ENCODE measurements at places on chromosomes 3 and 15.

GRCh38 chr3:12944413-12944812 lies 103.0 kb upstream of the RPL32 start:
- no peak for DNase-seq

- DNase-seq, result no peak
Measured at GRCh38 chr3:180855364-180855763, 57.1 kb upstream of the FXR1 start.

- DNase-seq, result no peak
Measured at GRCh38 chr3:135056733-135057310, 261.8 kb downstream of the EPHB1 start.

GRCh38 chr3:15645740-15646501 lies 44.4 kb downstream of the BTD start:
- no peak for DNase-seq

GRCh38 chr3:190492966-190493365 lies 20.9 kb upstream of the IL1RAP start:
- DNase-seq, result no peak

- no peak for DNase-seq
Measured at GRCh38 chr15:70608144-70608543, 155.2 kb downstream of the UACA start.

DNA sequence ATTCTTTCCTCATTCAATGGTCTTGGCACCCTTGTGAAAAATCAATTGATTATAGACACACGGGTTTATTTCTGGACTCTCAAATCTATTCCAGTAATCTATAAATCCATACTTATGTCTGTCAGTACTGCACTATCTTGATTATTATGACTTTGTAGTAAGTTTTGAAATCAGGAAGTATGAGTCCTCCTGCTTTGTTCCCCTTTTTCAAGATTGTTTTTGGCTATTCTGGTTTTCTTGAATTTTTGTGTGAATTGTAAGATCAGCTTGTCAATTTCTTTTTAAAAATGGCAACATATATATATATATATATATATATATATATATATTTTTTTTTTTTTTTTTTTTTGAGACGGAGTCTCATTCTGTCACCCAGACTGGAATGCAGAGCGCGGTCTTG lies 32.3 kb upstream of the CFAP20DC start:
- no peak for DNase-seq

- no peak for DNase-seq
Measured at GRCh38 chr15:60423537-60423936, 25.8 kb upstream of the ANXA2 start.

- DNase-seq, result no peak
Measured at GRCh38 chr3:88058306-88058580, 562 bp downstream of the CGGBP1 start.

GRCh38 chr15:64693134-64693533 lies 82.3 kb downstream of the RBPMS2 start:
- no peak for DNase-seq

DNA sequence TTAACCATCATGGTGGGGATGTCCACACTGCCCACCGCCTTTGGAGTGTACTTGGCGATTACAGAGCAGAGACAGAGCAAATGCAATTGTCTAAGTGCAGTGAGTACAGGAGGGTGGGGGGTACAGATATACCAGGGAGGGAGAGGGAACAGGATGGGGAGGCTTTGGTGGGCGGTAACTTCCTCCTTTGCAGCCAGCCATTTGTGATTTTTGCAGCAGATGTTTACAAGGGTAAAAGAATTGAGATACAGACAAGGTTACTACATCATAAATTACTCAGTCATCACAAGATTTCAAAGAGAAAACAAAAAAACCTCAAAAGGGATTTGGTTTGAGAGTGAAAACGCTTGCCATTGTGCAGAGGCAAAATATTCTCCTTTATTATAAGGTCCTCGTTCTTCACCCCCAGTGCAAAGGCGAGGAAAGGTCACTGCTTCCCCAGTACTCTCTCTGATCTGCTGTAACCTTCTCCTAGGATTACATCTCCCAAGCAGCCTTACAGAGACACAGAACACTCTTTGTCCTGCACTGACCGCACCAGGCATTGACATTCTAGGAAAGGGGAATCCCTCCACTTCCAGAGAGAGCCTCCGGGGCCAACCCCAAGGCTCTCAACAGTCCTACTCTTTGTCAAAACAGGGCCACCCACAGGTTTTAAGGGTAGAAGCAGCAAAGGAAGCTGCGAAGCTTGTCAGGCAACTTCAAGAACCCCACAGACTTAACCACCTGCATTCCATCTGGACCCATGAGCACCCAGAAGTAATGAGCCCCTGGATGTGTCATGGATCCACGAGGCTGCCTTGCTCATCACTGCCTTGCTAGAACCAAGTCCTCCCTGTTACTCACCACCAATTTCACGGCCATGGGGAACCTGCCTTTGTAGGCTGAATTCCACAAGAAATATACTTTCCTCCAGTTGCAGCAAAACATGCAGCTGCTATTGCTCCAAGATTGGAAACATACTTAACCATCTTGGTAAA lies 117.3 kb downstream of the ADAMTS17 start:
- DNase-seq, result no peak

GRCh38 chr3:50299929-50300680 lies 900 bp upstream of the HYAL3 start:
- no peak for DNase-seq

- no peak for DNase-seq
Measured at GRCh38 chr15:74776821-74777768, 4.8 kb upstream of the CSK start.

DNA sequence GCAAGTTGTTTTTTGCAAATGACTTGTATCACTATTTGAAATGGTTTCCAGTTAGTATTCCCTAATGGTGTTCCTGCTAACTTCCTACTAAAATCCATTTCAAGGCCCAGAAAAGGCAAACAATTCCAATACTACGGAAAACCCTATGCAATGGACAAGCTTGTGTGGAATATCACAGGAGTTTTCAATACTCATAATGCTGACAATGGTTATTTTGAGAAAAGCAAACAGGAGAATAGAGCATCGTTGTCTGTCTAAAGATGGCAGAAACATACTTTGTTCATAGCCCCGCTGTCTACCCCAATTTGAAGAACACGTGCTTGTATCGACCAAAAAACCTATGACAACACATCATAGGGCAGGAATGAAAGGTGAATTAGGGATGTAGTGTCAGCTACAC lies 327.9 kb downstream of the CHST2 start:
- no peak for DNase-seq

GRCh38 chr3:121975702-121976302 lies 46.2 kb downstream of the ILDR1 start:
- no peak for DNase-seq

DNA sequence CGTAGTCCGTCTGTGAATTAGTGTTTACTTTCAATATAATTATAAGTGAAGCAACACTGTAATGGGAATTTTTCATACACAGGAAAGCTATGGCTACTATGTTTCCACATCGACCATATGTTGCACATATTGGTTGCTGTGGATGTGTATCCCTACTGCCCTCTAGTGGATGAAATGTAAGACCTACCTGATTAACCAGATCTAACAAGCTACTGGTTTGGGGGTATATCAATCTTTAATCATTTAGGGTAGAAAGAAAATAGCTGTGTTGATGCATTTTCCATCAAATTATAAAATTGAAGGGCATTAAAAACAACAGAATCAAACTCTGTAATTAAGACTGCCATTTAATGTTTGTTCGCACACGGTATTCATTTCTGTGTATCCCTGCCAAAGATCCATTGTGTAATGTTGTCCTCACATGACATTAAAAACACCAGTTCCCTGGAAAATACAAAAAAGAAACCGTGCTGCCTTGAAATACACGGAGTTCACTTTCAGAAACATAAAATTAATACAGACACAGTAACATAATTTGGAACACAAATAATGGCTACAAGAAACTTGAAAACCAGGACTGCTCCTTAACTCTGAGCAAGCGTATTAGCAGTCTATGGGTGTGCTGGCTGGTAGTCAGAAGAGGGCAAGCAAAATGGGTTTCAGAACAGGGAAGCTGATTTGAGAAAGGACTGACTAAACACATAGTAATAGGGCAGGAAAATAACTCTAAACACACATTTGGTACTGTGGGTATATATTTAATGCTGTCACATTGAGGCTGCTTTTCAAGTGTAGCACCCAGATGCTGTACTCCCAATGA lies 125.1 kb downstream of the TIGIT start:
- DNase-seq, result peak; percentile 56

DNA sequence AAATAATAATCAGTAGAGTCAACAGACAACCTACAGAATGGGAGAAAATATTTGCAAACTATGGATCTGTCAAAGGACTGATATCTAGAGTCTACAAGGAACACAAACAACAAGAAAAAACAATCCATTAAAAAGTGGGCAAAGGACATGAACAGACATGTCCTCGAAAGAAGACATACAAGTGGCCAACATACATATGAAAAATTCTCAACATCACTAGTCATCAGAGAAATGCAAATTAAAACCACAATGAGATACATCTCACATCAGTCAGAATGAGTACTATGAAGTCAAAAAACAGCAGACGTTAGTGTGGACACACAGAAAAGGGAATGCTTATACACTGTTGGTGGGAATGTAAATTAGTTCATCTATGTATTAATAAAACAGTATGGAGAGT lies 33.7 kb downstream of the SLC2A2 start:
- DNase-seq, result no peak

DNA sequence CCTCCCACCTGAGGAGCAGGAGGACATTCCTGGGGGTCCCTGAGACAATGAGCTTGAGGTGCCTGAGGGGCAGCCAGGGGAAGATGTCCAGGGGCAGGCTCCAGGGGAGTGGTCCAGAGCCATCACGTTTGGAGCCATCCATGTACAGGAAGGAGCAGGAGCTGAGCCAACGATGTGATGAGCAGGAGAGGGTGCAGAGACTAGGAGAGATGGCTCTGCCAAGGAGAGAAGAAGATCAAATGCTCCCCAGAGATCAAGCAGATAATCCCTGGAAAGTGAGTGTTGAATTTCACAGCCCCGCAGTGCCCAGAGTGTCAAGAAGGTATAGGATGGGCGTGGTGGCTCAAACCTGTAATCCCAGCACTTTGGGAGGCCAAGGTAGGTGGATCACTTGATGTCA lies 97.8 kb upstream of the HERC1 start:
- DNase-seq, result no peak

DNA sequence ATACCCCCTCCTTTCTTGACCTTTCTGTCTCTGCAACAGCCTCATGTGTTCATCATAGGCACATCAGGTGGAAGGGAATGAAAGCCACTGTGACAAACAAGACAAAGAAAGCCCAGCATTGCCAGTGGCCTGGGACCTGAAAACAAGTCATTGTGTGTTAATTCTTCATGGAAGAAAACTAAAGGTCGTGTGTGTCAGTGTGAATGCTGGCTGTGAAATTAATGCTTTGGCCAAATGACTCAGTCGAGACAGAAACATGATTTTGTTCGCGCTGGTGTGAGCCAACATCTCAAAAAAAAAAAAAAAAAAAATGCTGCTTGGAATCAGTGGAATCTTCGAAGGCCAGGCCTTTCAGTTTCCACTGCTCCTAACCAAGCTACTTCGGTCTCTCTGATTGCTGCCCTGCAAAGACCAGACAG lies 386.5 kb upstream of the PROK2 start:
- no peak for DNase-seq

GRCh38 chr3:197015790-197016736 lies 13.6 kb downstream of the MELTF start:
- DNase-seq, result no peak

DNA sequence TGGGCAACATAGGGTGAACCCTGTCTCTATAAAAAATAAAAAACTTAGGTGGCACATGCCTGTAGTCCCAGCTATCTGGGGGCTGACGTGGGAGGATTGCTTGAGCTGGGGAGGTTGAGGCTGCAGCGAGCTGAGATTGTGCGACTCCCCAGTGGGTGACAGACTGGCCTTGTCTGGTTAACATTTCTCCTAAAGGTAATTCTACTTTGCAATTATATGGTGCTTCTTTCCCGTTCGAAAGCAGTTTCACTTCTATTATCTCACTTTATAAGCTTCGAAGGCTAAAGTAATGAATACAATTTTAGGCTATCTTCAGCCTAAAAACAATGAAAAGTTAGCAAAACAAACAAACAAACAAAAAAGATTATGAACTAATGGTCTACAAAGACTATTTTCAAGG lies 35.3 kb downstream of the COMMD2 start:
- DNase-seq, result no peak

GRCh38 chr15:87537295-87537694 lies 719.2 kb downstream of the NTRK3 start:
- DNase-seq, result no peak

DNA sequence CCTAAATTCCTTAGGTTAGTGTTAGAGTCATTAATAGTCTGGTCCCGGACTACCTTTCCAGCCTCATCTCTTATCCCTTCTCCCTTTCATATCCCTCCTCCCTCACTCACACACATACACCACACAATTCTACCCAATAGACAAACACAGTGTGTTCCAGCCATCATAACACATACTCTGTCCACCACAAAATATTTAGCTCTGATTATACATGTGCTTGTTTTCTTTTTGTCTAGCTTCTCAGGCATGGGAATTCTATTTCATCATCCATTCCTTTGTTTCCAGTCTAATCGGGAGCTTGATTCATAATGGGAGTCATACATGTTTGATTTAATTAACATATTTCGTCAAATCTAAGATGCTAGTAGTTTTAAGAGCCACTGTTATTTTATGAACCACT lies 161.8 kb upstream of the BFSP2 start:
- DNase-seq, result no peak

DNA sequence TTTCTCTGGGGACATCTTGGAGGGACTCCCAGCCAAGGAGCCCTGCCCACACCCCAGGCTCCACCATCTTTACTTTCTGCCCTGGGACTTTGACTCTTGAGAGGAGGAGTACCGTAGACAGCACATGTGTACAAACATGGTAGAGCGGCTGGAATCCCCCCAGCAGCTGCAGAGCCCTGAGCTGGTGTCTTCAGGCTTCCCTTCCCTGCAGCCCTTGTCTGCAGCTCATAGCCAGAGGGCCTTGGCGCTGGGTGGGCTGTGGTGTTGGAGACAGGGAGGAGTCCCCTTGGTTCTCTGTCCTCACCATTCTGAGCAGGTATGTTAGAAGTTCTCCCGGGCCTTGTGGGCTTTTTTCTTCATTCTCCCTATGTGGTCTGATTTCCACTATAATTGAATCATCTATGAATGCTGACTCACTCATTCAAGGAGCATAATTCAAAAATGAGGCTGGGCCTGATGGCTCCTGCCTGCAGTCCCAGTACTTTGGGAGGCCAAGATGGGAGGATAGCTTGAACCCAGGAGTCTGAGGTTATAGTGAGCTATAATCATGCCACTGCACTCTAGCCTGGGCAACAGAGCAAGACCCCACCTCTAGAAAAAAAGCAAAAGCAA lies 97.8 kb upstream of the MEF2A start:
- no peak for DNase-seq

DNA sequence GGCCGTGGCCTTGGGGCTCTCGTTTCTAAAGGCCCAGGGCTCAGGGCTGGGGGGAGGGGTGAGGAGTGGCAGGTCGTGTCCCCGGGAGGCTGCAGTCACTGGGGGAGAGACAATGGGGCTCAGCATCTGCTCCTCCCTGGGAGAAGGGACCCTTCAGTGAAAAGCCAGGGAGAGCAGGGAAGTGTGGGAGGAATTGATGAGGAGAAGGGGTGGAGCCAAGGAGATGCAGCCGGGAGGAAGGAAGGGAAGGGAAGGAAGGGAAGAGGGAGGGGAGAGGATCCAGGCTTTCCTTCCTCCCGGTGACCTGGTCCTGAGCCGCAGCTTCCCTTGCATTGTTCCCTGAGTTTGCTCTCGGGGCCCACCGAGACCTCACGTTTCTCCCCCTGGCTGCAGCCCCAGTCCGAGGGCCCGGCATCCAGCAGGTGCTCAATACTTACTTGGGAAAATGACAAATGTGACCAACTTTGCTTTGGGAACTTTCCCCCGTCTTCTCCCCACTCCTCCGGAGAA lies 1.4 kb upstream of the ZNF710 start:
- no peak for DNase-seq
